GM12891 (cell line): ENCODE measurements at places on chromosomes 5 and 9.

DNA sequence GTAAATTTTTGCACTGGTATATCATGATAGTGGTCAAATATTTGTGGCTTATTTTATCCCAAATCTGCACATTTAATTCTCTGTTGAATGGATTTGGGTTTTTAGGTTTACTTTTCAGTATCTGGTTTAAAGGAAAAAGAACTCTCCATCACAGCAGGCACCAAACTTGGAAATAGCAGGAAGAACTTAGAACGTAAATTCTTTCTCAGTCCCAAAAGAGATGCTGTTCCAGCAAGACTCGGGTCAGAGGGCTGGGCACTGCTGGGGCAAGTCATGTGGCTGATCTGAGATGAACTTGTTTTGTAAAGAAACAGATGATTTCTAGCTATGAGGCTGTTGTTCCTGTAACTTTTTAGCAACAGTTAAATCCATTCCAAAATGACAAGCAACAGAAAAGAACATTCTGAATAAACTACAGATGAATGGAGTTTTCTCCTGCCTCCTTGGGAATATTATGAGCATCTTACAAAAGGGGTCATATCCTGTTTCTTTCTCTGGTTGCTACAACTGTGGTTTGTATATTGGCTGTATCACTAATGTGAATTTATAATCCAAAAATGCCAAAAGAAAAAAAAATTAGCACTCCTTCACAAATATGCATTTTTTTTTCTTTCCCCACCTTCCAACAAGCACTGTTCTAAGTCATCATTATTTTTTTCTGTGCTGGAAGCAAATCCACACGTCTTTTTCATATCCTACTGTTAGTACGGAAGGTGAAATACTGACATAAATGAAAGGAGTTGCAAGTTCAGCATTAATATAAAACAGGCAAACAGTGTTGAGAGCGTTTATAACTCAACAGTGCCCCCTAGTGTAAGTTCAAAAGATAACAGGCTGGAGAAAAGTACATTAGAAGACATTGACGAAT lies 31.1 kb downstream of the OR2K2 start:
- peak; percentile 2 for DNase-seq

DNA sequence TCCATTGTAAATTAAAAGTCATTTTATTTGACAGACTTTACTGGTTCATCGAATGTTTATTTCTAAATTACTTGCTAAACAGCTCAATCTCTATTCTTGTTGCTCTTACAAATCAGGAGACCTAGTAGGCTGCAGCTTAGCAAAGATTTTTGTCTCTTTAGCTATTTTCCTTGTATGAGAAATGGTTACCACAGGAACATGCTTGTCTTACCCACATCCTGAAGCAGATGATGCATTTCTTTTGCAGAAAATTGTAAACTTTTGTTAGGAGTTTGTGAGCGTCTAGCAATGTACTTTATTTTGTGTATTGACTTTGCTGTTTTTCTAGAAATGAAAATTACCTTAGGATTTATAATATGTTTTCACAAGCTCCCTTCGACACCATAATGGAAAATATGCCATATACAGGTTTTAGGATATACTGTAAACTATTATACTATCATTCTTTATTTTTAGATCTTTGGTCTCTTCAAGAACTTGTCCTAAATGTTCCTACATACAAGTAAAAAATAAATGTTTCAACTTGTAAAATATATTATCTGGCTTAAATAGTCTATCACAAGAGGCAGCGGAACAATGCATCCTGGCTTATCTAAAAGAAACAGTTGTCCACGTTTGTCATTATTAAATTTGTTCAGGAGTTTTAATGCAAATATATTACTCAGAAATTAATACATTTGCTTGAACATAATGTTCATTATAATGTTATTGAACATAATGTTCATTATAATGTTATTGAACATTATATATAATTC lies 54.1 kb downstream of the SPEF2 start:
- DNase-seq = no peak

DNA sequence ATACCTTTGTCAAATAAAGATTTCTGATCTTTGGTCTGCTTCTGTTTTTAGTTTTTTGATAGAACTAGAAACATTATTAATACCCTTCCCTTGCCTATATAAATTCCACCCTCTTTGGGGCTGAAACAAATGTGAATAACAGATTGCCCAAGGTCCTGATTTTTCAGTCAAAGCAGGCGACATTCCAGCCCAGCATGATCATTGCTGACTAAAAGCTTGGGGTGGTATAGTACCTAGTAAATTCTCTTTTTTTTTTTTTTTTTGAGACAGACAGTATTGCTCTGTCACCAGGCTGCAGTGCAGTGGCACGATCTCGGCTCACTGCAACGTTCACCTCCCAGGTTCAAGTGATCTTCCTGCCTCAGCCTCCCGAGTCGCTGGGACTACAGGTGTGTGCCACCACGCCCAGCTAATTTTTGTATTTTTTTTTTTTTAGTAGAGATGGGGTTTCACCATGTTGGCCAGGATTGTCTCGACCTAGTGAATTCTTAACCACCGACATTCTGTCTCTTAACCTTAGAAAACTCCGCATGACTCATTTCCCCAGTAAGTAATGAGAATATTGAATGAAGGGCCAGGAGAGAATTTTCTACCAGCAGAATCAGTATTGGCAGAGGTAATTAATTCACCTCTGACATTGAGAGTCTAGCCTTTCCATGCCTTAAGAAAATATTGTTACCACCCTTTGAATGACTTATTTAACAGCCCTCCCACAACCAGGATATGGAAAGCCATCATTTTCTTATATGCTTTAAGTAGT lies 226.4 kb downstream of the GNA14 start:
- no peak for DNase-seq

DNA sequence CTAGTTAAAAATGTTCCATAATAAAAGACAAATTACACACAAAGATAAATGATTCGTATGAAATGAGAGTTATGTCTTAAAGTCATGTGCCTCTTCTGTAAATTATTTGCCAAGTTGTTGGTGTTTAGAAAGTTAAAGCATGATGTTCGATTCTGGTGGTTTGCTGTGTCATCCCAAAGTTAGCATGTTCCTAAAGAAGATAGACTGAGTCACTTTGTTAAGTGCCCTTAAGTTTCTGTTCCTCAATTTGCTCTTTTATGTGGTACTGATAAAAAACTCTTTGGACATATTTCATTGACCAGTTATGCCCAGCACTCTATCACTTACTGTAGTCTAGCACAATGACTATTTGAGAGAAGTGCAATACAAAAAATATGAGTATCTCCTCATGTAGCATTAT lies 366.9 kb upstream of the ZNF608 start:
- no peak for DNase-seq

GRCh38 chr5:51657340-51658240 lies 274.3 kb downstream of the ISL1 start:
- no peak for DNase-seq
